ENCODE measurements at places on chromosomes 16 and 17.
A peak's percentile ranks its signal among the peaks of the same experiment; 100 is the strongest.

- DNase-seq, result peak; percentile 46
Measured at GRCh38 chr17:68456339-68457167, 743 bp downstream of the WIPI1 start.

DNA sequence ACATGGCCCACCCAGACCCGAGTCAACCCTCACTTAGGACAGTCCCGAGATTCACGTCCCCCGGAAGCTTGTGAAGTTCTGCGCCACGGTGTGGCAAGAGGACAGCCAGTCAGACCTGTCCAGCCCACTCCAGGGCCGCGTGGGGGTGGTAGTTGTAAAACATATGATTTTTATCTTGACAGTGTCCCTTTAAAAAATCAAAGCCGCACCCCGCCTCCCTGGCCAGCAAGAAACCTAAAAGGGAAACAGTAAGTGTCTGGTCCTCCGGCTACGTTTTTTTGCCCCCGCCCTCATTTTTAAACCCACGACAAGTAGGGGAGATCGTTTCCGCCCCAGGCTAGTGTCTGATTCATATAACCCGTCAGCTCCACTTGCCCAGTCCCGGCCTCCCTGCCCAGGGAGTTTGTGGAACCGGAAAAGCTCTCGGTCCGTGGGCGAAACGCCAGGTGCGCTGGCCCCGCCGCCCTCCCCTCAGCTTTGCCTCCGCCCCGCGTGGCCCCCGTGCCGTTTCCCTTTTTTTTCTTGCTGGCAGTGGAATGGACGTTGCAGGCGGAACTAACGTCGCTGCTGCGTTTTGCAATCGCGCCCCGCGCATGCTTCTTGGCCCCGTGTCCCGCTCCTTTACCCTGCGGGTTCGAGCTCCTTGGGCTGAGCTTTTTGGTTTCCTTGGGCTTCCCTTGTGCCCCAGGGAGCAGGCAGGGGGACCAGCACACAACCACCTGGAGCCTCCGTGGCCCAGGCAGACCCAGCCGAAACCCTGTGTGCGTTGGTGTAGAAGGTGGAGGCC is 13.3 kb upstream of the NUDT16L1 start:
- DNase-seq, result no peak

DNA sequence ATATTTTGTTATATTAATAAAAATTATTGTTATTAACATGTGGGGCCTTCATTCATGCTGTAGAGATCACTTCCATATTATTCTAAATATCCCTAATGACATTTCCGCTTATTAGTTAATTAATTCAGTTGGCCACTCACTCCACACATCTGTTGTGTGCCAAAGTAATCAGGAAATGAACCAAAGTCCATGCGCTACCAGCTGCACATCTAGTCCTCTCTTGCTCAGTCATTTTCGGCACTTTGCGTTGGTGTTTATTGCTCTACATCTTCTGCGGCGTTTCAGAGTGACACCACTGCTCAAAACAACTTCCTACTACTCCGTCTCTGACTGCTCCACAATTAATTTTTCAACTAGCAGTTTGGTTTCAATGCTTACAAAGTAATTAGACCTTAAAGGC is 101.4 kb upstream of the ZFHX3 start:
- no peak for DNase-seq

- DNase-seq, result no peak
Measured at GRCh38 chr17:73141411-73141810, 23.4 kb upstream of the SSTR2 start.

DNA sequence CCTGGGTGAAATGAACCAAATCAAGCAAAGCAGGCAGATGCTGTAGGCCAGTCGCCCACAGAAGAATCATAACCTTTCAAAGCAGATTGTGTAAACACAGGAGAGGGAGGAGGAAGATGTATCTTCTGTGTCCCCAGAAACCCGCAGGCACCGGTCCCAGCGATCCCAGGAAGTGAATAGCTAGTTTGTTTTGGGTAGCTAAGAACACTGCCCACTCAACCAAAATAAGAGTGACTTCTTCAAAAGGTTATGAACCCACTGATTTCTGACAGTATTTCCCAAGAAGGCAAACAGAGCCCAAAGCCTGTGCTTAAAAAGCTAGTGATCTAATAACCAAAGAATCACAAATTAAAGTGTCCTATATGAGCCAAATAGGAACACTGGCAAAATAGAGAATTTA is 67.8 kb downstream of the GRIN2A start:
- no peak for DNase-seq

DNA sequence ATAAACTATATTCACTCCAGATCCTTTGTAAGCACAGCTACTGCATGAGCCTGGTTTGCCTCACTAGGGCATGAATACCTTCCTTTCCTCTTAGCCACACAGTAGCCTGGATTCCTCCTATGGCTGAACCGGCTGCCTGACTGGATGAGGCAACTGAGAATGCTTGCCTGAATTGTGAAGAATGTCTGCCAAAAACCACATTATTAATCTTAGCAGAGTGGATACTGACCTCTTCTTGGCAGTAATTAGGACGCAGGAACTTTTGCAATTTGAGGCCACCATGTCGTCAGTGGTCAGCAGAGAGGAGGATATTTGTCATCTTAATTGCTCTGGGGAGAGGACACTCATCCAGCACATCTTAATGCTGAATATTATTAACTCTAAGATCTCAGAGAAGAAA is 651.8 kb upstream of the GOT2 start:
- no peak for DNase-seq

- DNase-seq, result no peak
Measured at GRCh38 chr16:51756447-51757123, 605.5 kb upstream of the SALL1 start.

DNA sequence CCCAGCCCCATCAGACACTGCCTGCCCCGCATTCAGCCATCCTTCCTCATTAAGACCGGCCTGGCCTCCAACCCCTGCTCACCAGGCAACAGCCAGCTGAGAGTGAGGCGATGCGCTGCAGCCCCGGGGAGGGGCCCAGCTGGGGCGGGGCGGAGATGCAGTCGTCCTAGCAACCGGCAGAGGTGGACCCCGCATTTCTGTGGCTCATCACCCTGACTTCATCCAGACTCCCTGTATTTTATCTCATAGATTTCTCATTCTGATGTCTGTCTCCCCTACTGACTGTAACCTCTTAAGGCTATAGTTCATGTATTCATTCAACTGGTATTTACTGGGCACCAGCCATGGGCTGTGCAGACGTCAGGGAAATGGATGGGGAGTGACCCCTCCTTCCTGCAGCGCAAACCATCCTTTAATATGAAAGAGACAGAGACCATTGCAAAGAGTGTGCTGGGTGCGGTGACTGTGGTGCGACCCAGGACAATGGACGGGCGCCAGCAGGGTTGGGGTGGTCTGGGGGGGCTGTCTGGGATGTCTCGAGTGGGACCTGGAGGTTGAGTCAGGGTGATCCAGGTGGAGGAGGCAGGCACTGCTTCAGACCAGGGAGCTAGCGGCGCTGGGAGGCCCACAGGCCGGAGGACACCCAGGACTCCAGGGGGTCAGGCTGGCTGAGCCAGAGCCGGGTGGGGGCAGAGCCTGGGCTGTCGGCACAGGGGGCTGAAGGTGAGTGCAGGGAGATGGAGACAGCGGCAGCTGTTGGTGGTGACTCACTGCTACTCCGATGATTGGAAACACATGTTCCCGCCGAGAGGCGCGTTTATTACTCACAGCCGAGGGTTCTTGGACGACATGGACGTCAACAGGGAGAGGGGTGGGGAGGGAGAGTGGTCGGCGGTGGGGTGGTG is 10.5 kb upstream of the TIMP2 start:
- peak; percentile 74 for DNase-seq

- DNase-seq, result no peak
Measured at GRCh38 chr17:3531266-3532101, 26.1 kb downstream of the TRPV3 start.

GRCh38 chr16:84839956-84840355 is 20.2 kb downstream of the CRISPLD2 start:
- DNase-seq, result no peak

DNA sequence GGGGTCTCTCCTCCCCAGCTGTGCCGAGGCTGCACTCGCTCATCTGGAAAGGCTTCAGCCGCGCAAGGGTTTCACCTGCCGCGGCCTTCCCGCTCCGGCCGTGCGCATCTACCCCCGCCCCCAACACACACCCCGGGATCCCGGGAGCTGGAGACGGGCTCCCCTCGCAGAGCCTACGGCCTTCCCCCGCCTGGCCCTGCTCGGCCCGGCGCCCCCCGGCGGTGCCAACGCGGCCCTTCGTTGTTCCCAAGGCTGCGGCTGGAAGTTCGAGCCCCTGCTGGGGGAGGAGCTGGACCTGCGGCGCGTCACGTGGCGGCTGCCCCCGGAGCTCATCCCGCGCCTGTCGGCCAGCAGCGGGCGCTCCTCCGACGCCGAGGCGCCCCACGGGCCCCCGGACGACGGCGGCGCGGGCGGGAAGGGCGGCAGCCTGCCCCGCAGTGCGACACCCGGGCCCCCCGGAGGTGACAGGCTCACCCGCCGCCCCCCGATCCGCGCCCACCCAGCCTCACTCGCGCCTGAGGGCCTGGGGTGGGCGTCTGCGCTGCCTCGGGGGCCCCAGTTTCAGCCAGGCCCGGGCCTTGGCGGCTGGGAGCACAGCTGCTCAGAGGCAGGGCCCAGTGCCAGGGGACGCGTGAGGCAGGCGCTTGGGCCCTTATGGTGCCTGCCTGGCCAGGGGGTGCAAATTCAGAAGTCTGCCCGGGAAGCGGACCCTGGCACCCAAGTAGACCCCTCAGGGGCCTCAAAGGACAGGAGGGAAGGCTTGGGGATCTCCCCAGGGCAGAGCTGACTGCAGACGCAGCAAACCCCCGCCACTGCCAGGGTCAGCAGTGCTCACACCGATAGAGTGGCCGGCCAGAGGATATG is 11.2 kb downstream of the GALK1 start:
- DNase-seq, result peak; percentile 75

DNA sequence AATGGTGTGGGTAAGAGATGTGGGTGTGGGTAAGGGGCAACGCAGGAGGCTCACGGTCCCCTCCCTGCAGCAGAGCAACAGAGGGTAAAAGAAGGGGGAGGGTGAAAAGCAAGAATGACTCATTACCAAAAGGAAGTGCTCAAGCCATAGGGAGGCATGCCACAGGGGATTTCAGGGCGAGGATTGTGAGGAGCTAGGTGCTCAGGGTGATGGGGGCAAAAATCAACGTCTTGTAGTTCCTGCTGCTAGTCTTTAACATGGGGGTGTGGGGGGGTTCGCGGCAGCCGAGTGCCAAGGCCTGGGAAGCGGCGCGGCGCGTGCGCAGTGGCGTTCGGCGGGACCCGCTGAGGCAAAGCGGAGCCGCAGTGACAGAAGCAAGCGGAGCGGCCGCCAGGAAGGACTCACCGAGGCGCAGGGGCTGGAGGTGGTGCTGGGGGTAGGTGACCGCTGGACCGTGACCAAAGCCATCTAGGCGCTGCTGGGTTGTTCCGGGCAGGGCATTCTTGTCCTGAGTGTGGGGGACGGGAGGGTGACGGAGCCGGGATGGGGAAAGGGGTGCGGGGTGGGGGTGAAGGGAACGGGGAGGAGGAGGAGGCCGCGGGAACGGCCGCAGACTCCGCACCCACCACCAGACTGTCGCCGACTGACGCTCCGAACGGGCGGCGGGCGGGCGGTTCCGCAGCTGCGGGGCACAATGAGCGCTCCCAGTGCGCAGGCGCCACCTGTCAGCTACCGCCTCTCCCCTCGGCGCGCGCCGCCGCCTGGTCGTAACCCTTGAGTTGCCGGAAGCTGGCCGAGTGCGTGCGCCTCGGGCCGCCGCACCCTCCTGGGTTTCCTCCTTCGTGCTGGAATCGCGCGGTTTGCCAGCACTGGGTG is at the start of gene SSH2:
Gene SSH2, minus strand, starts transcription at position 696 of the 876 bp plus-strand sequence. Its CDS starts 228 bp downstream, at position 468.
- DNase-seq, result peak; percentile 96

DNA sequence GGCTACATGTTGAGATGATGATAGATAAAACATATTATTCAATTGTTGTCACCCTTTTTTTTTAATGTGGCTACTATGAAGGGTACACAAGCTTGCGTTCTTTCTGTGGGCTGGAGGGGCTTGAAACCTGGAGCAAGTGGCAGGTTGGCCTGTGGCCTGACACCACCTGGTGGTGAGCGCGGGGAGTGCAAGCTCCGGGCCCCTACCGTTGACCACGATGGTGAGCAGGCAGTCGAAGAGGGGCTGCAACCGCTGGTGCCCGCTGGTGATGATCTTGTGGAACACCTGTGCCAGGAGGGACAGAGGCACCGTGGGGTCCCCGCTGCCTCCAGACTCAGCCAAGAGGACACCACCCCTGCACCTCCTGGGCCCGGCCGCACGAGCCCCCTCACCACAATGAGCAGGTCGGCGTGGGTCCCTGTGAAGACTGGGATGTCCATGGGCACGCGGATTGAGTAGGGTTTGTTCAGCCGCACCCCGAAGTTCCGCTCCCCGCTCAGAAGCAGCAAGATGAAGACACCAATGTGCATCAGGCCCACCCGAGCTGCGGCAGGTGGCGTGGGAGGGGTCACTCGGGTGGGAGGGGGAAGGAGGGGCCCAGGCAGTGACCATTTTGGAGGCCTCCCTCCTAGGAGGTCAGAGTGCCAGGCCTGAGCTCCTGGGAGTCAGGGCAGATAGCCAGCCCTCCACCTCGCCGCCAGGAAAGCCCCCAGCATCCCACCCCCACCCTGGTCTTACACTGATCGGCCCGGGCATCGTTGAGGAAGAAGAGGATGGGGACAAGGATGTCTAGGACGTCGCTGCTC is 14.4 kb downstream of the HID1 start:
- DNase-seq, result peak; percentile 82

GRCh38 chr17:63706336-63707082 is 6.6 kb upstream of the LIMD2 start:
- DNase-seq, result no peak

- no peak for DNase-seq
Measured at GRCh38 chr16:23384878-23385277, 68.1 kb downstream of the COG7 start.

DNA sequence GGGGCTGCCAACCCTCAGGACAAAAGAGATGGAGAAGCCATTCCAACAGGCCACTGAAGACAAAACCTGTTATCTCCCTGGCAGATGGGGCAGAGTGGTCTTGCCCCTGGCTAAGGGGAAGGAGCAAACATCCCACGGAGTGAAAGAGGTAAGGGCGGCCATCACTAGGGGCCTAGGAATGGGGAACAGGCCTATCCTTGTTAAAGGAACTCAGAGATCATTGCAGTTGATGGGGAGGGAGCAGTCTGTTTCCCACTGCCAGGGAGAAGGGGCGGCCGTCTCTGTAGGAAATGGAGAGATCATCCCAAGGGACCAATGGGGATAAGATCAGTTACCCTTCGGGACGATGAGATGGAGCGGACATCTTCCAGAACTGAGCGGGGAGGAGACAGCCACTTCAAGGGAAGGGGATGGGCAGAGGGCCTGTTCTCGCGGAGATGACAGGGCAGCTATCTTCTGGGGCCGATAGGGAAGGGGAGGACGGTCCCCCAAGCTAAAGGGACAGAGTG is 581 bp upstream of the TMEM208 start:
- DNase-seq, result no peak

- no peak for DNase-seq
Measured at GRCh38 chr16:70306880-70307279, 7.9 kb downstream of the DDX19B start.

DNA sequence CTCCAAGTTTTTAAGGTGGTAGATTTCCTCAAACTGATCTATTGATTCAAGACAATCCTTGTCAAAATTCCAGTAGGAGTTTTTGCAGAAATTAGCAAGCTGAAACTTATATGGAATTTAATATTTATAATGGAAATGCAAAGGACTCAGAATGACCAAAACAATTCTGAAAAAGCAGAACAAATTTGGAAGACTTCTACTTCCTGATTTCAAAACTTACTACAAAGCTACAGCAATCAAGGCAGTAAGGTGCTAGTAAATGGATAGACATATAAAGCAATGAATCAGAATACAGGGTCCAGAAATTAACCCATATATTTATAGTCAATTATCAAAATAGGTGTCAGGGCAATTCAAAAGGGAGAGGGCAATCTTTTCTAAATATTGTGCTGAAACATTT is 11.8 kb upstream of the IL21R start:
- DNase-seq, result no peak

GRCh38 chr16:76669288-76669687 is 392.1 kb downstream of the CNTNAP4 start:
- DNase-seq, result no peak

GRCh38 chr16:23163921-23164320 is 14.7 kb upstream of the USP31 start:
- DNase-seq, result no peak

All from brain (organoid and tissue), 16 donors.